ENCODE measurements at places on chromosomes 12 and 14.

DNA sequence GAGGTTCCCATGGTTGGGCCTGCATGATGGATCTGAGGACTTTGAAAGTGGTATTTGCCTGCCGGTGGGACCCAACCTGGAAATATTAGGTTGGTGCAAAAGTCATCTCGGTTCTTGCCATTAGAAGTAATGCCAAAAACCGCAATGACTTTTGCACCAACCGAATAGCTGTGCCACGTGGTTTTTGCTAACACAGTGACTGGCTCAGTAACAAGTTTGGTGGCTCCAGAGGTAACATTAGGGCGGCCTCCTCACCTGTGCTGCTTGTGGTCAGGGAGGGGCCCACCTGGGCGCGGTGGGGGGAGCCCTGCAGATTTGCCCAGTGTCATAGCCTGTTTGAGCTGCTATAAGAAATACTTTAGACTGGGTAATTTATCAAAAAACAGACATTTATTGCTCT, 1.8 kb downstream of the BDKRB2 start:
- no peak for DNase-seq

GRCh38 chr12:77151030-77151429, 85.7 kb upstream of the E2F7 start:
- no peak for DNase-seq

DNA sequence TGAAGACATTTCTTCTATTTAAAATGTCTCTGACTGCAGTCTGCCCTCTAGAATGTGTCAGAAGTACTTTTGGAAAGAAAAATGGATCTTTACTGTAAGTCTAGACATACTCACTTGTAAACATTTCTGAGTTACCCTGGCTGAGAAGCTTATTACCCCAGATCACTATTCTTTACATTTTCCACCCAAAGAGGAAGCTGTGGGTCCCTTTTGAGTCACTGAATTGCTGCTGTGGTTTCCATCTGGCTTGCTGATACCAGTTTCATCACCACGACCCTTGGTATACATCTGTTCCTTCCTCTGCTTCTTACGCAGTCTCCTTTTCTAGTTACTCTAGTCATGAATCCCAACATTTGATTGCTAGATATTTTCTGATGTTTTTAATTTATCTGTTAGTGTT, 20.2 kb upstream of the CLEC4D start:
- DNase-seq: peak; percentile 15

DNA sequence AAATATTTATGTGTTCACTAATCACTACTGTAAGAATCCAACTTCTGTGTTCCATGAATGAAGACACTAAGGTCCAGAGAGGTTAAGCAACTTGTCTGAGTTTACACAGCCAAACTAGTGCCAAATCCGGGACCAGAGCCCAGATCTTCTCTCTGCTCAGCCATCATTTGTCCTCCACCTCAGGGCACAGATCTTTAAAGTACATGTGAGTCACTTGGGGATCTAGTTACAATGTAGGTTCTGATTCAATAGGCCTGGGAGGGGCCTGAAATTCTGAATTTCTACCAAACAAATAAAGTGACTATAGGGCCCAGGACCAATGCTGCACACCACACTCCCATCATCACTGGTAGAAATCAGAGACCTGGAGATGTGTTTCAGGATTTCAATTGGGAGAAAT, 162.9 kb downstream of the GXYLT1 start:
- no peak for DNase-seq

DNA sequence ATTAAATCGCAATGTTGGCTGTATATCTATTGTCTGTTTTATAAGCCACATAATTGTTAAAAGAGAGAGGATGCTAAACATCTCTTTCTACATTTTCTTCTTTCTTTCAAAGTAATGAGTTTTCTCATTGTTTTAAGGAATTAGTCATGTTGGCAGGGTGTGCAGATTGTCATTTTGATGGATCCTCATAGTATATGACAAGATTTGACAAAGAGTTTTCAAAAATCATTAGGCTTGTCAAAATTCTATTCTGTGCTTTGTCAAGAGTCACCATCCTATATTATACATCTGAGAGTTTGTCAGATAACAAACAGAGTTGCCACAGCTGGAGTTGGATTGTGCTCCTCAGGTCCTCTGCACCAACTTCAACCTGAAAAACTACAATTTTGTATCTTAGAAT, 35.4 kb upstream of the APPL2 start:
- DNase-seq: no peak

GRCh38 chr14:97106166-97106565, 309.0 kb downstream of the VRK1 start:
- no peak for DNase-seq

DNA sequence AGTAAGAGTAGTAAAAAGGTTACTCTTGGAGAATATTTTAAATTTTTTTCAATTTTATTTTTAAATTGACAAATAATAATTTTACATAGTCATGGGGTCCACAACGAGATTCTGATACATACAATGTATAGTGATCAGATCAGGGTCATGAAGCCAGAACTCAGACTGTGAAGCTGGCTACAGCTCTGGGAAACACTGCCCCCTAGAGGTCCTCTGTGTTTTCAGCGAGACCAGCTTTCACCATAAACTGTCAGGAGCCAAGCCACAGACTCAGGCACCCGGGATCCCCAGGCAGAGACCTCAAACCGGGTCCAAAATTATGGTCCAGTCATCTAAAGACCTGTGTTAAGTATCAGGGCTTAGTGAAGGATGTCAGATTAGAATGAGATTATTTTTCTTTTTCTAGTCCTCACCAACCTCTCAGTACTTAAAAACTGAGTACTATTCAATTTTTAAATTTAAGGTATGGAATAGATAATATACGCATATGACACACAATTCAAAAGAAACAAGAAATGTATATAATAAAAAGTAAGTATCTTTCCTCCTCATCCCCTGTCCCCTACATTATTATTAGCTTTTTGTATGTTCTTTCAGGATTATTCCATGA, 397.1 kb downstream of the MDGA2 start:
- no peak for DNase-seq

DNA sequence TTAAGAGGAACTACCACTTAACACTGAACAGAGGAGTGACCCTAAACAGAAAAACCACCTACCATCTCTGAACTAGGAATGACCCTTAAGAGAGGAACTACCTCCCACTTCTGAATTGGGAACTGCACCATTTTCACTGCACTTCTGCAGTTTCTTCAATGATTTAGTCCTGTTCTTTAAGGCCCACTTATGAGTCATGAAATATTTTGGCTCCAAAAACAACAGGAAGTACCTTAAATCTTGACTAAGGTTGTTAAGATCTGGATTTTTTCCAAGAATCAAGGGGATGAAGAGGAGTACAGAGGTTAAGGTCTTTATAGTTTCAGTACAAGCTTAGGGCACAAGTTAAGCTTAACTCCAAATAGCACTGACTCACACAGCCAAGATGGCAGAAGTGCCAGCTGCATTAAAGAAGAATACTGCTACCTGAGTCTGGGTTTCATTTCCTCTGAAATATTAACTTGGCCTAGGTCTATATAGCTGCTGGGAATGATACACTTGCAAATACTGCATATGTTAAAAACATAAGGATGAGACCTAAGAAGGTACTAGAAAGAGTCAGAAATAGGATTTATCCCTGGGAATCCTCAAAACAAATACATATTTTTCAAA, 4.2 kb downstream of the NPC2 start:
- no peak for DNase-seq

GRCh38 chr12:48917857-48918537, 7.3 kb downstream of the FKBP11 start:
- peak; percentile 16 for DNase-seq

- DNase-seq: no peak
These were observed 73.2 kb downstream of the CEP83 start for GRCh38 chr12:94386422-94386821.

DNA sequence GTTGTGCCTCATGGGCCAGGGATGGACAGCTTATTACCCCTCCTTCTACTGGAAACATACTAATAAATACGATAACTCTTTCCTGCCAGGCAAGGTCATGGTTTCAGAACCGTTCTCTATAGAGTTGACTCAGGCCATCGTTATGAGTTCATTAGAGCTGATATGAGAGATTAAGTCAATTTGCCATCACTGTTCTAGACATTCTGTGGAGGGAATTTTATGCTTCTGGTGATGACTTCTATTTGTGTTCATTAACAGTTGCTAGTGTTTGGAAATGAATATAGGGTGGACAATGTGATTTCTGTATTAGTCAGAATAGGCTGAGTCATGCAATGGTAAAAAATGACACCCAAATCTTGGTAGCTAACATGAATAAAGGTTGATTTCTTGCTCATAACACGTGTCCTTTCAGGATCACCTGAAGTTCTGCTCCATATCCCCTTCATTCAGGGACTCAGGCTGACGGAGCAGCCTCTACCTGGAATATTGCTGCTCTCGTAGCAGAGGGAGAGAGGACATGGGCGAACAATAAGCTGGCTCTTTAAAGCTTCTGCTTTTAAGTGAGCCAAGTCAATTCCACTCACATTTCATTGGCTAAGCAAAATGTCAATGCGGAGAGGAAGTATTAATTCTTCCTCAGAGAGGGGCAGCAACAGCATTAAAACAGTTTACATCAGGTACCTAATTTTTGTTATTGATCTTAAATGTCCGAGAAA, 18.5 kb upstream of the TBPL2 start:
- DNase-seq: no peak

GRCh38 chr14:96888593-96888992, 91.4 kb downstream of the VRK1 start:
- DNase-seq: no peak

- DNase-seq: no peak
These were observed 251.6 kb downstream of the SLC15A4 start for GRCh38 chr12:128571906-128572810.

DNA sequence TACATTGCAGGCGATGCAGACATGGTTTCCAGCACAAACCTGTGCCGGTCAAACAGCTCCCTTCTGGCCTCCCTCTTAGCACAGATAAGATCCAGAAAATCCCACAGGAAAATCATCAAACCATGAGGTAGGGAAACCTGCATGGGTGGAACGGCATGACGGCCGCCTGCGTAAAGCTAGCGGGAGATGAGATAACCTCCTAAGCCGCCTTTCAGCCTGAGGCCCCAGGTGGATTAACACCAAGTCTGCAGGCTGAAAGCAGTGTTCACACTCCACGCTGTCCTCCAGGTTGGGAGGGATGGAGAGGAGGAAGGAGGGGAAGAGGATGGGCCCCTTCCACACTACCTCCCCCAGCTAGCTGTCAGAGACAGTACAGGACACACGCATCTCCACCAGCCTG, 63.8 kb downstream of the TSPAN11 start:
- DNase-seq: no peak

GRCh38 chr14:24179961-24180796, 8.3 kb downstream of the REC8 start:
- no peak for DNase-seq

DNA sequence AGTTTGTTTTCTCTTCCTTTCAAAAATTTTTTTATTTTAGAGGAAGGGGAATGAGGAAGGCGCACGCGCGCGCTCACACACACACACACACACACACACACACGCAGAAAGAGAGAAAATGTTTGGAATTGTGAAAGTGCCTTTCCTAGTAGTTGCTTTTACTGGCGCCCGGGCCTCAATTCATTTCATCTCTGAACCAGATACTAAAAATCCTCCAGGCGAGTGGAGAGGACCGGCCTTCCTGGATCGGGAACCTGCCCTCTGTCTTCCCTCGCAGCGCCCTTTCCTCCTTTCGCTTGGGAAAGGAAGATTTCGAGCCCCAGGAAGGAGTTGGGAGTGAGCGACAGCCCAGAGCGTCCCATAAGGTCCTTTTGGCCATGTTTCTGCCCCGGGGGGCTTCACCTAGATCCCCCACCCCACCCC, 7.8 kb upstream of the TBX3 start:
- no peak for DNase-seq

DNA sequence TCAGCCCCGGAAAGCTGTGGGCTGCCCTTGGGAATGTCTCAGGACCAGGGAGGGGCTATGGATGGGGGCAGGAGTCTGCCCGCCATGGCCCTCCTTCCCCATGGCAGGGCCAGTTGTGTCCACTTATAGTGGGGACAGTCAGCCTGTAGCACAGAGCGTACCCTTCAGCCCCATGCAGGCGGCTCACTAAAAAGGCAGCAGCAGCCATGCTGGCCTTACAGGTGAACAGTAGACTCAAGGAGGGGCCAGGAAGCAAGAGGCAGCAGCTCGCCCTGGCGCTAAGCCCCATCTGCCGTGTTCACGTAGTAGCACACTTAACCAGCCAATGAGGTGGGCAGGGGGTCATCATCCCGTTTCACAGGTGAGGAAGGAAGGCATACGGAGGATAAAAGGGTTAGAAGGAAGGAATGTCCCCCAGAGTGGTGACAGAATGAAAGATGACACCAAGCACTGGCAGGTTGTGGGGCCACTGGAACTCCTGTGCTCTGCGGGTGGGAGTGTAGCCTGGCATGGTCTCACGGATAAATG, 52.7 kb downstream of the FAM222A start:
- DNase-seq: no peak

DNA sequence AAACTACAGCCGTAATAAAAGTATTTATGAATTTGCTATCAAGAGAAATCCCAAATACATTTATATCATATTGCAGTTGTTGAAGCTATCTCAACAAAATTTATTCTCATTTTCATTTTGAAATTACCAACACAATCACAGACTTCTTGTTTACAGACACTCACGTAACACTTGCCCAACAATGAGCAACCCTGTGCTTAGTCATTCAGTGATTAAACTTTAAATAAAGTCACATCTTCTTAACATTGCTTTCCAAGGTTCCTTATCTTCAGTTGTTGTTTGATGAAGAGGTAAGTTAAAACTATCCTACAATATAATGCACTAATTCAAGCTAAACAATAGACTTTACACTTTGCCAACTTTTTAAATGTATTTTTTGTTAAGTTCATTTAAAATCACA, 601.8 kb downstream of the SLC16A7 start:
- DNase-seq: no peak

- no peak for DNase-seq
These were observed 168.6 kb downstream of the NOVA1 start for GRCh38 chr14:26429205-26429604.

DNA sequence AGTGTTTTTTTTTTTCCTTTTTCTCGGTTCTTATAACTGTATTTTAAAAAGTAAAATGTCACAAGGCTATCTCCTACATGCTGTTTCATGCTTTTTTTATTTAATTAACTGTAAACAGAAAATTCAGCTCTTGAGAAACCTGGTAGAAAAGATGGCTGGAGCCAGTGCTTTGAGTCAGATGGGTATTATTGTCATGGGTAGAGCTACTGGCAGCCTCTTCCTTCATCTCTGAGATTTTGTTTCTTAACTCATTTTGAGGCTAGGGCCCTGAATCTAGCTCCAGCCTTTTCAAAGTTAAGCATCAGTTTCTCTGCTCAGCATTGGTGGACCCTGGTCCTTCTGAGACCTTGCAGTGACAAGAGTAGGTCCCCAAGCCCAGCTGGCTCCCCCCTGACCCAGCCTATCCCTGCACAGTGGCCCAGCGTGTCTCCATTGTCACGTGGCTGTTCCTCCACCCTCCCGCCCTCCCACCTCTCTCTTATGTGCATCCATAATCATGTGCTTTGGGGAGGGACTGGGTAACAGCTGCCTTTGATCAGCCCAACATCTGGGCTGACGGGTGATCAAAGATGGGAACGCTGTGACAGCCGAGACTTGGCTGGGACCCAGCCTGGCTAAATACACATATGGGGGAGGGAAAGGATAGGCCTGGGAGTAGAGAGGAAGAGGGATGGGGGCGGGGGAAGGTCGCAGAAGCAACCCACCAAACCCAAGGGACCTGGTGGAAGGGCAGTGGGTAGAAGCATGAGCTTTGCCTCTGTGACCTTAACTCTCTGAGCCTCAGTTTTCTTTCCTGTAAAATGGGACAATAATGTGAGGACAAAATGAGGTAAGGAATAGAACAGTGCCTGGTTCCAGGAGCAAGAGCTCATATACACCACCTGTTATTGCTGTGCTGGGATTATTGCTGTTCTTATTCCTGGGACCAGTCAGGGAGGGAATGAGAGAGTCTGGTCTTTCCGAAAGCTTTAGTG, 24.4 kb upstream of the RBM19 start:
- DNase-seq: no peak
